ENCODE measurements at places on chromosomes 4 and X.

DNA sequence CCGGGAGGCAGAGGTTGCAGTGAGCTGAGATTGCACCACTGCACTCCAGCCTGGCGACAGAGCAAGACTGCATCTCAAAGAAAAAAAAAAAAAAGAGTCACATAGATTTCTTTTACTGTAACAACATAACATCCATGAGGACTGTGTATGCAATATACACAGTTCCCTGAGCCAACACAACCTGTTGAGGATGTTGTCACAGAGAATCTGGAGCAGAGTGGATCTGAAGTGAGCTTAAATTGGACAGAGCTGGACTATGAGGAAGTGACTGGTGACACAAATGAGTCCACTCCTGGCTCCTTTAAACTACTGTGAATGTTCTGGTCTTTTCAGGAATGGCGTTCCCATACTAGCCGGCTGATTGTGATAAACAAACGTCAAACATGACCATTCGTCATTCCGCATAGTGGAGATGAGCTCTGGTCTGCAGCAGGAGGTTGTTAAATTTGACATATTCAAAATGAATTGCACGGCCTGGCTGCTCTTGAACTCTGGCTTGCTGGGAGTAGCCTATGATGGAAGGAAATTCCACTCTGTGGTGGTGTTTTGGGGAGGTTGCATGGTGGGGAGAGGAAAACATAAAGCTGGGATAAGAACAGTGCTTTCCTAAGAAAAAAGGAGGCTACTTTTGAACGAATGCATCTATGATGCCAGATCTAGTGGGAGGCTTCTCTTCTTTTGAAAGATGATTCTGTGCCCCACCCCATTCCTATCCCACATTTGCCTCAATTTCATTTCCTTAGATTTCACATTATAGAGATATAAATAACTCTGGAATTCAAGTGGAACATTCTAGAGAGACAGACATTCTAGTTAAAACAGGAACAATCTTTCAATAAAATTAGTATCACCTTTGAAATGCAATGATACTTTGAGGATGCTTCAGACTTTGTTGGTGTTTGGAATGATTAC lies 149.5 kb downstream of the SHROOM3 start:
- DNase-seq, result no peak

DNA sequence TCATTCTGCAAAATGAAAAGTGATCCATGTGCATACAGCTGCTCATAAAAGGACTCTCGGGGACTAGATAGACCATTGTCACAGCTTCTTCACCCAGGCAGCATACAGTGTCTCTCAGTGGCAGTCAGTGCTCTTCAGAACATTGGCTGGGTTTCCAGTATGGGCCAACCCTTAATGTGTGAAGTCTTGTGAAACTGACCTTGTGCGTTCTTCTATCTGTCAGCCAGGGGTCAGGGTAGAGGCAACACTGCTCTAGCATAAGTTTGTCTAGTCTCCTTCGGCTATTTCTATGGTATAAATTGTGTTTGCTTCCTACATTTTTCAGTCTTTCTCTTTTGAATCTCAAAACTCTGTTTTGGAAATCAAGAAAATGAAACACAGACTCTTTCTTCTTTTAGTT lies 37.0 kb upstream of the SMIM31 start:
- DNase-seq, result no peak

- no peak for DNase-seq
Measured at GRCh38 chr4:67141586-67141985, 403.7 kb downstream of the CENPC start.

DNA sequence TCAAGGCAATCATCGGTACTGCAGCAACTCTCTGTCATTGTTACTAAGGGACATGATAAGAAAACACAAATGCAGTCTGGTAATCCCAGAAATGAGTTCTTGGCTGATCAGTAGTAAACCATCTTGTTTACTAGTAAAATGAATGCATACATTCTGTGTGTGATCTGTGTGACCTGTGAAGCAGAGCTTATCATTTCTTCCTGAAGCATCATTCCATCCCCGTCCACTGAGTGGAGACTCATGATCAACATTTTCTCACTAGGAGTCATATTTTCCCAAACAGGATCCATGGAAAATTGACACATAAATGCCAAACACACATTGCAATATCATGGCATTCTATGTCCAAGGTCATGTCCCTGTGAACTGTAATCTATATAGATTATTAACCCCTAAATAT lies 226.1 kb downstream of the ANKRD50 start:
- no peak for DNase-seq

- DNase-seq, result no peak
Measured at GRCh38 chr4:136281307-136281706, 1251.0 kb downstream of the PCDH18 start.

GRCh38 chrX:110851780-110852179 lies 56.2 kb upstream of the CHRDL1 start:
- no peak for DNase-seq

DNA sequence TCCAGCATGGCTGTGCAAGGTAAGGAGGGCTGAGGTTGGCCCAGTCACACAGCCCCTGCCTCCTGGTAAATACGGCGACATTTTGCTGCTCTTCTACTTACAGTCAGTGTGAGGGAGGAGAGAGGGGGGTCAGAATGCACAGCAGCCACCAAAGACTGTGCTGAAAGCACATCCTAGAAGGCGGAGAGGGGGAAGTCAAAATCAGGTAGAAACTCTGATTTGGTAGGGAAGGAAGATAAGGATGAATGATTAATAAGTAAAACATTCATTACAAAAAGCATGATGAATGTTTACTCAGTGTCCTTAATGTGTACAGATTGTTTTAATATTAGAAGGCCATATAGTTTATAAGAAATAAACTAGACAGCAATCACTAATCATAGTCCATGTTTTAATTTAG lies 57.5 kb downstream of the ADD1 start:
- DNase-seq, result no peak

GRCh38 chr4:59664771-59665170 lies 1535.4 kb upstream of the ADGRL3 start:
- DNase-seq, result no peak

GRCh38 chr4:44071959-44072955 lies 376.4 kb downstream of the KCTD8 start:
- DNase-seq, result no peak

- DNase-seq, result no peak
Measured at GRCh38 chr4:159013692-159014091, 89.2 kb upstream of the RAPGEF2 start.

DNA sequence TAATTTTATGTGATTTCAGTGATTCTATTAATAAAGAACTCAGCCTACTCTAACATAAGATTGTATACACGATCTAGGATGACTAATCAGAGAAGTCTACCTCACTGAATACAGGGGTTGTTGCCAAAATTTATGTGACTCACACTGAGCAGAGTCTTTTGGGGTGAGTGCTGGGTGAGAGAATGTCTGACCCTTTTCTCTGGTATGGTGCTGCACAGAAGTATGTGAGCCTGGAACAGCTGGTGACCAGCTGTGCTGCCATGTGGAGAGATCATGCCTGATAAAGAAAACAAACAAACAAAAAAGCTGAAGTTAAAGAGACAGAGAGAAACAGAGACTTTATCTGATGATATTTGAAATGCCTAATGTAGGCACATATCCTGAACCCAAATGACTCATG lies 618.1 kb upstream of the GRIA3 start:
- DNase-seq, result no peak

DNA sequence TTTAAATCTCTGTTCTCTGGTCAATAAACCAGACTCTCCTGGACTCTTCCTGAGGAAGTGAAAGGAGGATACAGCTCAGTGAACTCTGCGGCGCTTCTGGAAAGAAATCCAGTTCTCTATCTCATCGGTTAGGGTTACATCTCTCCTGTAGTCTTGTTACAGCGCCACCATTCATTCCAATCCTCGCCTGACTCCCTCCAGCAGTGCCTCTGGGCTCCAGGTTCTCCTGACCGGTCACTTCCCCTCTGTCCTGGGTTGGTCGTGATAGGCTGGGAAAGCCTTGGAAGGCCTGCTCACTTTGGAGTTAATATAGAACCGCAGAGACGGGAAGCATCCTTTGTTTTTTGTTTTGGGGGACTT lies 97.0 kb upstream of the STOX2 start:
- no peak for DNase-seq

- DNase-seq, result no peak
Measured at GRCh38 chr4:154435895-154436294, 55.7 kb downstream of the DCHS2 start.

DNA sequence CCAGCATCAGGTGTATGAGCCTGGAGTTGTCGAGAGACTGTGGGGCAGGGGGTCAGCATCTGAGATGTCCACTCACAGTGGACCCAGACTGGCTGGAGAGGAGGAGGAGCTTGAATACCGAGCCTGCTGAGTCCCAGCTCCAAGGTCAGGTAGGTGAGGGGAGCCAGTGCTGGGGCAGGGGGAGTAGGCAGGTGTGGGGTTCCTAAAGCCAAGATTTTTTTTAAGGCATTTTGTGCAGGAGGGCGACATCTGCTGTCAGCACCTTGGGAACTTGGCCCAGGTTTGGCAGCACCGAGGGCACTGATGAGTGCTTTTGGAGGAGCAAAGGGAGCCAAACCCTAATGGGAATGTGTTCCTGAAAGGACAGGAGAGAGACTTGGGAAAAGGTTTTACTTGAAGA lies 64.2 kb upstream of the MSANTD1 start:
- no peak for DNase-seq

- no peak for DNase-seq
Measured at GRCh38 chr4:153766758-153767157, 6.9 kb upstream of the RNF175 start.

GRCh38 chr4:184536065-184536880 lies 61.9 kb upstream of the IRF2 start:
- no peak for DNase-seq

DNA sequence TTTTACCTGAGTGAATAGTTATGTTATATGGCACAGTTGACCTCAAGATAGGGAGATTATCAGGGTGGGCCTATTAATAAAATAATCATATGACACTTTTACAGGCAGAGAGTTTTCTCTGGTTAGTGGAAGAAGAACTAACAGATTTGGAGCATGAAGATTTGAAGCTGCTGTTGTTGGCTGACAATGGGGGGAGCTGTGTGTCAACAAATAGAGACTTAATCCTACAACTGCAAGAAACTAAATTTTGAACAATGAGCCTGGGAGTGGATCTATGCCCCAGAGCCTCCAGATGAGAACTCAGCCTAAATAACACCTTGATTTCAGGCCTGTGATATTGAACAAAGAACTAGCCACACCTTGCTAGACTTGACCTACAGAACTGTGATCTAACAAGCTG lies 7.2 kb upstream of the CCSER1 start:
- DNase-seq, result no peak

DNA sequence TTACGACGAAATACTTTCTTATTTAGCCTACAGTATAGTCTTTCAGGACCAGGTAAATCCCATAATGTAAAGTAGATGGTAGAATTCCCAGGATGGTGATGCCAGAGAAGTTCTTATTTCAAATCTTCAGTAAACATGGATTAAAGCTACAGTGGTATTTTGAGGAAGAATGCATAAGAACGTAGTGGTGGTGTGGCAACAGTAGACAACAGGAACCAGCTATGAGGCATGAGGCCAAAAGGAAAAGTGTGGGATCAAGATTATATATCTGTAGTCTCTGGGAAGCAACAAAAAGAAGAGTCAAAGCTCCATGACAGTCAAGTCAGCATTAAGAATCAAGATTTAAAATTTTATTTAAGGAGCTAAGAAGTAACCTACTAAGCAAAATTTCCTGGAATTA lies 60.2 kb downstream of the METTL14 start:
- no peak for DNase-seq

- no peak for DNase-seq
Measured at GRCh38 chr4:39608451-39608850, 30.2 kb downstream of the SMIM14 start.

DNA sequence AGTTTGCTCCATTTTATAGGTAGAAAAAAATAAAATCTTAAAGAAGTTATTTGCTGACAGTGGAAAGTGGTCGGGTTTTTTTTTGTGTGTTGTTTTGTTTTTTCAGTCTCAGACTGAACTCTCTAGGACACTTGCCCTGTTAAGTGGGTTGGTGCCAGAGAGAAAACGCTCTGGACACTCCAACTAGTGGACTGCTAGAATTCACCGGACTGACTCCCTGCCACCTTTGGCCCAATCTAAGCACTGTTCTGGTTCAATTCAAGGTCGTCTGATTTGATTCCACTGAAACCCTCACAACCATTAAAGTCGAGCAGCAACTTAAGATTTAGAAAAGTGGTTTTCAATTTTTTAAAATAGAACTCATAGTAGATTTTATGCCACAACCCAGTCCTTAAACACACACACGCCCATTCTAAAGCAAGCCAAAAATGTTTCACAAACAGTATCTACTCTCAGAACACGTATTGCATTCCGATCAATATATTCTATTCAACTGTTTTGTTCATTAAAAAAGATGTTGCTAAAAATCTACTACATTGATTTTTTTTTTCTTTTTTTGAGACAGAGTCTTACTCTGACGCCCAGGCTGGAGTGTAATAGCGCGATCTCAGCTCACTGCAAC lies 27.3 kb downstream of the RWDD4 start:
- DNase-seq, result no peak

- no peak for DNase-seq
Measured at GRCh38 chr4:156778606-156779005, 193.0 kb downstream of the PDGFC start.

- DNase-seq, result no peak
Measured at GRCh38 chrX:65941775-65942174, 98.1 kb downstream of the VSIG4 start.

DNA sequence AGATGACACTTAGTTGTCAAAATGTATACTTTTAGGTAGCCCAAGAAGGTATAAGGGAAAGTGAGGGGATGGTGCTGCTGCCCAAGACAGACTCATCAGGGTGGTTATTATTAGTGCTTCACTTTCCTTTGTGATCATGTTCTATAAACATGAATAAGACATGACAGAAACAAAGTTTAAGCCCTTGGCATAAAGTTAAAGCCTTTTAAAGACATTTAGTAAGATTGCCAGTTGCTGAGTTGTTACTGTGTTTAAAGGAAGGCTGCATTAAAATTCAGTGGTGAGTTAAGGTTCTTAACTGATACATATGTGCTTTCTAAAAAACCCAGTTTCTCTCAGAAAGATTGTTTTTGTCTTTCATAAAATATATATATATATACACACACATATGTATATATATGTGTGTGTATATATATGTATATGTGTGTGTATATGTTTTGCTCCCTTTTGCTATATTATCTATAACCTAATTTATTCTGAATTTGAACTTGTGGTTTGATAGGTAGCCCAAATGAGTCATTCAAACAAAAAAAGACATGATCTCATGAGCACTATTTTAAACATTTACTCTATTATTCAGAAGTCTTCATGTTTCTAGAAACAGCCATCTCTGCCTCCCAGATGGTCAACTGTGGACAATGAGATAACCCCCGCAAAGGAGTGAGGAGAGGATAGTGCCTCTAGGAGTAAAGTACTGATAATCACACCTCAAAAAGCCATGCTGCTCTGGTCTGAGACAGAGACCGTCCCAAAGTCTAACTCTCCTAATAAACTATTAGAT lies 98.1 kb upstream of the OTUD4 start:
- no peak for DNase-seq

Data from effector CD8-positive, alpha-beta T cell (primary cell).